ENCODE measurements at places on chromosomes 5 and 9.

GRCh38 chr9:68933434-68934328 is 80.2 kb downstream of the PRKACG start:
- no peak for DNase-seq

DNA sequence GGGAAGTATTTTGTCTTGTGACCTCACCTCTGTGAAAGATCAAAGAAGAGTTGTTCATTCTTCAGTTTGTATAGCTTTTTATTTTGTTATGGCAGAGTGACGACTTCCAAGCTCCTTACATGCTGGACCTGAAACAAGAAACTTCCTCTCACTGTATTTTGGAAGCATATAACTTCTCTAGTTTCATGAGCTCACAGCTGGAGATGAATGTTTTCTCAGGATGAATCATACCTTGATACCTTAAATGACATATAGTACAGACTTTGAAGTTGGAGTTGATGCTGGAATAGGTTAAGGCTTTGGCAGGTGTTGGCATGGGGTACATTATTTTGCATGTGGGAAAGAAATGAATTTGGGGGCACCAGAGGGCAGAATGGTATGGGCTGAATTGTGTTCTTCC is 112.5 kb downstream of the SLC25A46 start:
- no peak for DNase-seq

DNA sequence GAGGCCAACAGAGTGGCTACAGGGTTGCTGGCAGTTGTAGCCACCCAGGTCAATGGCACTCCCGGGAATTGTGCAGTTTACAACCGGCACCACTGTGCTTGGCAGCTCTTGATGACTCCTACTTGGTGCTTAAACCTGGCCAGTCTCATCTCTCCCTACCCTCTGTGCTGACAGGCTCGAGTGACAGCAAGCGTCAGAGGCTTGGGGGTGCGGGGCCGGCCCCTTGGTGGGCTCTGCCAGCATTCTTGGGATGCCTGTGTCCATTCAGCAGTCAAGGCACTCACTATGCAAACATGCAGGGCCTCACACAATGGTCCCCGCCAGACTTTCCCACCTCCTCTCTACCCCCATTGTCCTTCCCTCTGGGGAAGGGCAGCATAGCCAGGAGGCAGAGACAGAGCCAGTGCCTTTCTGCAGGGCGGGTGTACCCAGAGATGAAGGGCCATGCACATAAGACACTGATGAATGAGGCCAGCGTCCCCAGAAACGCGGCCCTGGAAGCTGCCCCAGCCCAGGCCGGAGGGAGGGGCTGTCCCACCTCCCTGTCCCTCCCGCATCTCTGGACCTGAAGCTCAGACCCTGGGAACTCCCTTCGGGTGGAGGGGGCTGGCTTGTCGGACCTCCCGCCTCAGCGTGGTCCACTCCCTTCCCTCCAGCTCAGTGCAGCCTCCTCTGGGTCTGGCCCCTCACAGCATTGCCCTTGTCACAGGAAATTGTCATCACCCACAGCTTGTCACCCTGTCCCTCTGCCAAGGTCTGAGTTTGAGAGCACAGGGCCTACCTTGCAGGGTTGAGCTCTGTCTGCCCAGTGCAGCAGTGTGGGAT is 26.4 kb upstream of the NOTCH1 start:
- no peak for DNase-seq

GRCh38 chr5:116566251-116566650 is 8.4 kb downstream of the SEMA6A start:
- no peak for DNase-seq

- DNase-seq: no peak
Measured at GRCh38 chr5:133847886-133848285, 120.5 kb downstream of the C5orf15 start.

- DNase-seq: no peak
Measured at GRCh38 chr9:18721267-18721994, 247.5 kb downstream of the ADAMTSL1 start.

DNA sequence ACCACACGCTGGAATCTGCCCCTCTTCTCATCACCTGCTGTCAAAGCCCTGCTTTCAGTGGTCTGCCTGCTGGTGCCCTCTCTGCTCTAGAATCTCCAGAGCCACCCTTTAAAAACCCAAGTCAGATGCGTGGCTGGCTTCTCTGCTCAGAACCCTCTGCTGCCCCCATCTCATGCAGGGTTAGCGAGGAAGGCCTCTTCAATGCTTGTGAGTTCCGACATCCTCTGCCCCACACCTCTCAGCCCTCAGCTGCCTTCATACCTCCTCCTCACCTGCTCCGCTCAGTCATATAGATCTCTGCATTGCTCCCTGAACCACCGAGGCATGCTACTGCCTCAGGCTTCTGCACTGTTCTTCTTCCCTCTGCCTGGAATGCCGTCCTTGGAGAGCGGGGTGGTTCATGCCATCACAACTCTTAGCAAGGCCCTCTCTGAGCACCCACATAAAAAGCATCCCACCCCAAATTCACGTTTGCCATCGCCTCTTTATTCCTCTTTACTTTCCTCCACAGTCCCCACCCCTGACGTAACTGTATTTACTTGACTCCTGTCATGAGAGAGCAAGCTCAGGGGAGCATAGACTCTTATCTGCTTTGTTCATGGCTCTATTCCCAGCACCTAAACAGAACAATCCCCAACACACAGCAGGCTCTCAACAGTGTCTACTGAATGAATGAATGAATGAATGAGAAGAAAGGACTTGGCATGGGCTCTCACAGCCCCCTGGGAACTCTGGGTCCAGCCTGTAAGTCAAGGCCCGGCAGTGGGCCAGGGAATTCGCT is 10.4 kb downstream of the SHB start:
- no peak for DNase-seq

DNA sequence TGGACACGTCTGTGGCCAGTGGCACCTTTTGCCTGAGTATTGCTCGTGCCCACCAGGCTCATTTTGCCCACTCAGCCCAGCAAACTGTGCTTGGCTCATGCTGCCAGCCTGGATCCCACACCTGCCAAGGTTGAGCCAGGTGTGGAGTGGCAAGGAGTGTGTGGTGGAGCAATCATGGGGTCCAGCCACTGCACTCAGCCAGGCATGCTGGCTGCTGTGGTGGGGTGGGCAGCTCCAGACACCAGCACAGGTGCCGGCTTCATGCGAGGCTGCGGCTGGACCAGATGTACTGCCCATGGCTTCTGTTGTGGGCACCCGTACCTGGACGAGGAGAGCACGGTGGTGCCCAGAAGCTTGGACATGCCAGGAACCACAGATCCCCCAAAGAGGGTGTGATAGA is 364.1 kb downstream of the TMEM38B start:
- DNase-seq: no peak

- DNase-seq: no peak
Measured at GRCh38 chr5:59107692-59108091, 524.8 kb downstream of the RAB3C start.
